Mammary epithelial cell (primary cell): ENCODE measurements at places on chromosomes 5 and 9. TPM values are rescaled to one million over a fixed set of nuclear protein-coding genes. Genes with fewer than 3 reads are reported as not detected.

The TRIM36 gene
- total RNA-seq, result 2.8 TPM

The LRRC19 gene
- not detected for total RNA-seq

The SPEF2 gene
- 1.6 and 2.5 TPM in 2 replicates for total RNA-seq

The CDH18 gene
- 0.52 TPM in 1 of 2 replicates, not detected in the other for total RNA-seq

The ISL1 gene
- total RNA-seq, result not detected

The IL3 gene
- total RNA-seq, result not detected

The CTSL gene
- total RNA-seq, result 38.8 TPM

The PSMB7 gene
- total RNA-seq, result 213 and 289 TPM in 2 replicates

The ATP10B gene
- 0.33 TPM for total RNA-seq

The SUSD3 gene
- total RNA-seq, result 1.8 TPM

The CORO2A gene
- 19.7 and 21.4 TPM in 2 replicates for total RNA-seq

The FOXD4L6 gene
- total RNA-seq, result 1.0 TPM

The AGXT2 gene
- not detected in 2 replicates for total RNA-seq

The NR2F1 gene
- 3.3 TPM for total RNA-seq

The ERBIN gene
- total RNA-seq, result 102 TPM

The PFN3 gene
- total RNA-seq, result not detected
